ENCODE measurements at places on chromosomes 2 and 18.

- ATAC-seq, result no peak
These were observed 795 bp upstream of the TCF7L1 start for GRCh38 chr2:85132397-85132796.

GRCh38 chr2:218895759-218896500 lies 15.3 kb downstream of the WNT10A start:
- peak; percentile 9 for ATAC-seq

- no peak for ATAC-seq
These were observed 7.6 kb downstream of the ITGA6 start for GRCh38 chr2:172434821-172435605.

GRCh38 chr2:226554701-226555100 lies 244.9 kb downstream of the IRS1 start:
- ATAC-seq, result no peak

DNA sequence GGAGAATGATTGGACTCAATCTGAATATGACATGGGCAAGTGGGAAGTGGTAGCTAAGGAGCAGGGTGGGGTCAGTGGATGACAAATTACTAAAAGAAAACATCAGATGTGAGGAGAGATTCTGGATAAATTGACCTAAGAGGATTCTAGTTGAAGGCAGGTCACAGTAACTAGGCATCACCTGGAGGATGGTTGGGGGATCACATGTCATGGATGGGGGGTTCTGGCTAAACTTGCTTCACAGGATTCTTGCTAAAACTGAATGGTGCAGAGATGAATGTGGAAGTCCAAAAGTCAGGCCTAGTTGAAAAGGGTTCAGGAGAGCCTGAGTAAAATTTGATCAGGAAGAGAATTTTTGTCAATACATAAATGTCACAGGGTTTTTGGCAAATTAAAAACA lies 18.3 kb downstream of the CLHC1 start:
- no peak for ATAC-seq

- no peak for ATAC-seq
These were observed 64.9 kb downstream of the ZNF521 start for GRCh38 chr18:25287106-25287505.

GRCh38 chr2:60391649-60392375 lies 161.6 kb downstream of the BCL11A start:
- peak; percentile 61 for ATAC-seq

DNA sequence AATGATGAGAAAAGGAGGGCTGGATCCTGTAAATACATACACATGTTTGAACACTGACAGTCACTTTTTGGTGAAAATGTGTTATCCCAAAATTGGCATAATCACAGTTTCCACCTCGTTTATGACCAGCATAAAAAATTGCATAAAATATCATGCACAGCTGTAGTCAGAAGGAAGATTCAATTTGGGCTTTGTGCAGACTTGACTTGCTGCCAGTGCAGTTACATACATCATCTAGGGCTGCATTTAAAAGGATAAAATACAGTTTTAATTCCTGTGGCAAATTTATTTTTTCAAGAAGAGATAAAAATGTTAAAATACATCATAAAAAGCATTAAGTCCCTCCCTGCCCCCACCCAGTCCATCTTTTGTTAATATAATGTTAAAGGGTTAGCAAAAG lies 103.8 kb downstream of the VWC2L start:
- no peak for ATAC-seq

DNA sequence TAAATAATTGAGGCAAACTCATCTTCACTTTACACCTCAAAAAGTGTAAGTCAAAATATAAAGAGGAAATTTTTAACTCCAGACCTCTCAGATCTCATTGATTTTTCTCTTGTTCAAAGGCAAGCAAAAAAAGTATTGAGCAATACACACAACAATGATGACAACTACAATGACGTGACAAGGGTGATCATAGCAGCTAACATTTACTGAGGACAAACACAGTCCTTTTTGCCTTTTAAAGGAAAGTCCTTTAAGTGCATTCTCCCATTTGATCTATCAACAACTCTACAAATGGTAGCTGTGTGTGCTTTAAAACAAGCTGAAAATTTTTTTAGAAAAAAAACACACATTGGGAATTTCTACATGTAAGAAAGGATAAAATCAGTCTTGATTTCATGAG lies 123.5 kb upstream of the CTAGE1 start:
- no peak for ATAC-seq

- ATAC-seq, result no peak
These were observed 74.2 kb downstream of the RAB31 start for GRCh38 chr18:9782073-9782857.

- ATAC-seq, result peak; percentile 37
These were observed 327 bp downstream of the LTBP1 start for GRCh38 chr2:32947076-32947483.

DNA sequence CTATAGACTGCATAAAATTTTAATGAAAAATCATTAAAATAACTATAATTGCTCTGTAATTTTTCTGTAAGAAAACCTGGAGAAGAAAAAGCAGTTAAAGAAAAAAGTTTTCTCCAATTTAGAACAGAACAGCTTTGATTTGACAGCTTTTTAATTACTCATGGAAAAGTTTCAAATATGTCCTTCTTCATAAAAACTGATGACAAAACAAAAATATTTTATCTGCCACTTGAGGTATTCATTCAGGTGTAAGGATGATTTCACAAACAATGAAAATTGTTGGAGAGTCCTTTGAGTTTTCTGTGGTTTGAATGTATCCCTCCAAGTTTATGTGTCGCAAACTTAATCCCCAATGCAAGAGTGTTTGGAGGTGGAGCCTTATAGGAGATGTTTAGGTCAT lies 302.3 kb upstream of the VWC2L start:
- ATAC-seq, result no peak

GRCh38 chr2:200600549-200601225 lies 14.9 kb downstream of the AOX1 start:
- no peak for ATAC-seq

GRCh38 chr2:145079641-145080040 lies 559.7 kb upstream of the ZEB2 start:
- no peak for ATAC-seq

DNA sequence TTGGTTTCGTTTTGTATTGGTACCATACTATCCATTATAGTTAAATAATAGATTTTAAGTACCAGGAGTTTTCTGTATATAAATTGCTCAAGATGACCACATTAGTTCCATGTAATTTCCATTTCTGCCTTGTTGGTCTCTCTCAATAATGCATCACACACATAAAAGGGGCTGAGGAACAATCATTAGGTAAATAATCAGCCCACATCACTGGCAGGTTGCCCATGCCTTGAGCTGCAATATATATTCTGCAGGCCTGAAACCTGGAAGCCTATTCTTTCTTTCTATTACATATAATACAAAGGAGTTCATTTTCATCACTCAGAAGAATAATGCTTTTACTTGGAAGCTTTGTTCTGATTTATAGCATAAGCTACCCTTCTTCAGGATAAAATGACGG lies 616.1 kb upstream of the PKDCC start:
- no peak for ATAC-seq

DNA sequence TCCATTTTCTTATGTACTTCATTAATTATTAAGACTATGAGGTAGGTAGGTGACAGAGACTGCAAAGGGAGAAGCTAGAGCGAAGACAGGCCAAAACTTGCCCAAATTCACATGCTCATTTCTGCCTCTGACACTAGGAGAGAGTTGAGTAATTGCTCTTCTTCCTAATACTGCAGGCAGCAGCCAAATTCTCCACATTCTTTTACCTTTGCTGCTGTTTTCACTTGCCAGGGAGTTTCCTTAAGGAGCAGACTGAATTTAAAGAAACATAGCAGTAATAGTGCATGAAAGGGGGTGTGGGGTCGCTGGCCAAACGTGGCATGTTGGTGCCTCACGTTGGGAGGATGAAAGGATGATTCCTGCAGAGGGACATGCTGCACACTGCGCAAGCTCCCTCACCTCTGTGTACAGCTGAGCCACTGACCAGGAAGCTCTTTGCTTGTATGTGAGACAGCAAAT lies 12.3 kb downstream of the CRIM1 start:
- ATAC-seq, result no peak

- ATAC-seq, result peak; percentile 31
These were observed 24.3 kb downstream of the TMEM237 start for GRCh38 chr2:201618744-201619662.

DNA sequence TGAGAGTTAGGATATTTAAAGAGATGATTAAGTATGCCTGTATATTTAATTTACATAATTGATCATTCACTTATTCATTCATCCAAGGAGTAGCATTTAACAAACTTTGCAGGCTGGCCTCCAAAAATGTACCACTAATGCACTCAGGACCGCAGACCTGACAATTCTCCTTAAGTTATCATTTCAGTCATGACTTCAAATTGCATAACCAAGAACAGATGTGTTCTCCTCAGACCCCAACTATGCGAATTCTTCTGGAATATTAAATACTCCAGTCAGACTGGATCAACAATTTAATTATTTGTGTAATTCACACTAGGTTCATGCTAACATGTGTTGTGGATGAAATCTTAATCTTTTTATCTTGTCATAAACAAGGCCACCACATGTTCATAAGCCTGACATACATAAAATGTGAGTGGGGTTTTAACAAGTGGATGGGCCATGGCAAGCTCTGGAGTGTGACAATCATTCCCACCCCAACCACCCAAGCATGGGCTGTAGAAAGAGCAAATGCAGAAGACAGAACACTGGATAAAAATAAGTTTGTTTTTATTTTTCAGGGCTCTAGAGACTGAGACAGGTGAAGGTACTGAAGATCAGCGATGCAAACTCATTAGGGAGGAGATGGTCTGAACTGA lies 3.2 kb downstream of the REG1B start:
- no peak for ATAC-seq

DNA sequence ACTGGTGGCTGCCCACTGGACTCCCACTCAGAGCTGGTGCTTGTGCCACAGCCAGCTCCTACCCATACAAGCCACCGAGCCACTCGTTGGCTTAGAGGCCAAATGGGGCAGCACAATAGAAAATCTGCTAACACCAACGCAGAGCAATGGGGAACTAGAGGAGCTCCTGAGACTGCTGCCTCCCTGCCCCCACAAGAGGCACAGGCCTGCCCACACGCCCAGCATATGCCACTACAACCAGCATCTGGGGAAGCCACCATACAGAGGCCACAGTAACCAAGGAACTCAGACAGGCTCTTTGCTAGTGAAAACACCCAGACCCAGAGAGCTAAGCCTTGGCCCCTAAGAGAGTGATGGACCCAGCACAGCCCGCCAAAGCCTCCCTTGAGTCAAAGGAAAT lies 231.2 kb upstream of the RAB6C start:
- ATAC-seq, result peak; percentile 37

- no peak for ATAC-seq
These were observed 44.7 kb upstream of the PTMA start for GRCh38 chr2:231663458-231664212.

GRCh38 chr2:61785583-61785982 lies 68.3 kb downstream of the FAM161A start:
- no peak for ATAC-seq

DNA sequence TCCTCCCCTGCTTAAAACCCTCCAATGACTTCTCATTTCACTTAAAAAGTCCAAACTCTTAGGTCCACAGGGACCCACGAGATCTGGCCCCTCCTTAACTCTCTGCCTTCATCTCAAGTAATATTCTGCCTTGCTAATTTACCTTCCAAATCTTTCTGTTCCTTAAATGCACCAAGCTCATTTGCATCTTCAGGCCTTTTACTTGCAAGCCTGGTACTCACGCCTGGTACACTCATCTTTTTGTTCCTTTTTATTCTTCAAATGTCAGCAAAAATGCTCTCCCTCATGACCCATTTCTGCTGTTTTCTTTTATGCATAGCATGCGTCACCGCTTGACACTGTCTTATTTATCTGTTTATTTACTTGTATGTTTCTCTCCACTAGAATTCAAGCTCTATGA lies 2.7 kb upstream of the WIPF1 start:
- ATAC-seq, result peak; percentile 90

GRCh38 chr2:168194784-168195522 lies 52.4 kb downstream of the STK39 start:
- ATAC-seq, result peak; percentile 96

GRCh38 chr2:66095820-66096345 lies 339.0 kb upstream of the MEIS1 start:
- no peak for ATAC-seq

DNA sequence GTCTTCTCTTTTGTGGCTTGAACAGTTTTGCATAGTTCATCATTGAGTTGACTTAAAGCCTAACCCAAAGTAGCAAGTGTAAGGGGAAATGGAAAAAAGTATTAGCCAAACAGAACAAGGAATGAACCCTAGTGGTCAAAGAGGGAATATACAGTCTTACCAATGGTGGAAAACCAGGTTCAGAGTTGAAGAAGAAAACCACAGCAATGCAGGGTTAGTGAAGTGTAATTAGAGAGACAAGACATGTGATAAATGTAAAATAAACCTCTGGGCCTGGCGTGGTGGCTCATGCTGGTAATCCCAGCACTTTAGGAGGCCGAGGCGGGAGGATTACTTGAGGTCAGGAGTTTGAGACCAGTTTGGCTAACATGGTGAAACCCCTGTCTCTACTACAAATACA lies 2.4 kb downstream of the TTN start:
- no peak for ATAC-seq

DNA sequence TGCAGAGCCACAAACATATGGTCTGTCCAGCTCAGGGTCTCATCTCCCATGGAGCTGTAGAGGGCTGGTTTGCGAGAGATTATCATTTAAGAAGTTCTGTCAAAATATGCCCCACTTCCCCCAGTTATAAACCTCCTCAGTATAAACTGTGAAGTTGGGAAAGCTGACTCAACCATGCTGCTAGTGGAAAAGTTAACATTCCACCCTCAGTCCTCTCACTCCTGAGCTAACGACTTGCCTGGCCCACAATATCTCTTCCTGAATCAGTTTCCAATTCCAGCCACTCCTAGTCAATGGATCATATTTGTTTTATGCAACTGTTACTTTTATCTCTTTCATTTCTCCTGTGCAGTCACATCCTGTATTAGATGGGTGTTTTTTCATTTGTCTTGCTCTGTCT lies 326.2 kb downstream of the SETBP1 start:
- ATAC-seq, result no peak

DNA sequence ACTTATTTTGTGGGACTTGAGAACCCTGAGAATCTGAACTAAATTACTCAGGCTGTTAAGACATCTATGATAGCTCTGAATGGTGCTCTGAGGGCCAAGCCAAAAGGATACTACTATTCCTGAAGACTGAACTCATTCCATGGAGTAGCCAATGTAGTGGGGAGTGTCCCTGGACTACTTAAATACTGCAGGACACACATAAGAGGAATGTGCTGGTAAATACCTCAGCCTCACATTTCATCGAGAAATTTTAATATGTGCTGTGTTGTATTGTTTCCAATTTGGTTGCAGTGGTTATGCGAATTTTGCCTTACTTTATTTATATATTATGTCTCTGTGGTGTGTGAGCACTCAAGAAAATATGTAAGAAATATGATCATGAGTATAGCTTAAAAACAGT lies 264.4 kb upstream of the FIGN start:
- no peak for ATAC-seq

GRCh38 chr2:119367472-119368099 lies 809 bp downstream of the DBI start:
- ATAC-seq, result peak; percentile 66

Measured in stimulated activated memory B cell treated with anti-CD40 and anti-IgM and Interleukin-4, amounts not matched to agents 10 μg/mL and 1 μg/mL and 100 μg/mL, for 72 hours (primary cell).